ENCODE measurements at places on chromosomes 4 and X. TPM values are rescaled to one million over a fixed set of nuclear protein-coding genes. Genes with fewer than 3 reads are reported as not detected.

GRCh38 chrX:110108381-110108821, 105.5 kb downstream of the TMEM164 start:
- no peak for DNase-seq

DNA sequence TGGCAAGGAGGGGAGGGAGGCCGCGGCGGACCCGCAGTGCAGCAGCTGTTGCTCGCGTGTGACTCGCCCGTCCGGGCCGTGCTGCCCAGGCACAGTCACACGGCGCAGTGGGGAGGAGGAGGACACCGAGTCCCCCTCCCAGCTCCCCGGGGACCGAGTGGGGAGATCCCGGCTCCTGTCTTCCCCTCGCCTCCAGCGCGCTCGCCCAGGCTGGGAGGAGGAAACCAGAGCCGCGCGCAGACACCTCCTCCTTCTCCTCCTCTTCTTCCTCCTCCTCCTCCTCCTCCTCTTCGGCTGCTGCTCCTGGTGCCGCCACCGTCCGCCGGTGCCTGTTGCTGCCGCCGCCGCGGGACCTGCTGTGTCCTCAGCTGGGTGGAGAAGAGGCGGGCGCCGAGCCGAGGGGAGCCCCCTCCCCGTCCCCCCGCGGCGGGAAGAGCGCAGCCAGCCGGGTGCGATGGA, at the start of gene TBC1D1:
Gene TBC1D1 (plus strand): TSS at position 284 of the 459 bp plus-strand sequence. CDS start 11,012 bp downstream, outside the sequence.
- peak; percentile 31 for DNase-seq

GRCh38 chr4:48196758-48197504, 62.9 kb upstream of the TXK start:
- no peak for DNase-seq

DNA sequence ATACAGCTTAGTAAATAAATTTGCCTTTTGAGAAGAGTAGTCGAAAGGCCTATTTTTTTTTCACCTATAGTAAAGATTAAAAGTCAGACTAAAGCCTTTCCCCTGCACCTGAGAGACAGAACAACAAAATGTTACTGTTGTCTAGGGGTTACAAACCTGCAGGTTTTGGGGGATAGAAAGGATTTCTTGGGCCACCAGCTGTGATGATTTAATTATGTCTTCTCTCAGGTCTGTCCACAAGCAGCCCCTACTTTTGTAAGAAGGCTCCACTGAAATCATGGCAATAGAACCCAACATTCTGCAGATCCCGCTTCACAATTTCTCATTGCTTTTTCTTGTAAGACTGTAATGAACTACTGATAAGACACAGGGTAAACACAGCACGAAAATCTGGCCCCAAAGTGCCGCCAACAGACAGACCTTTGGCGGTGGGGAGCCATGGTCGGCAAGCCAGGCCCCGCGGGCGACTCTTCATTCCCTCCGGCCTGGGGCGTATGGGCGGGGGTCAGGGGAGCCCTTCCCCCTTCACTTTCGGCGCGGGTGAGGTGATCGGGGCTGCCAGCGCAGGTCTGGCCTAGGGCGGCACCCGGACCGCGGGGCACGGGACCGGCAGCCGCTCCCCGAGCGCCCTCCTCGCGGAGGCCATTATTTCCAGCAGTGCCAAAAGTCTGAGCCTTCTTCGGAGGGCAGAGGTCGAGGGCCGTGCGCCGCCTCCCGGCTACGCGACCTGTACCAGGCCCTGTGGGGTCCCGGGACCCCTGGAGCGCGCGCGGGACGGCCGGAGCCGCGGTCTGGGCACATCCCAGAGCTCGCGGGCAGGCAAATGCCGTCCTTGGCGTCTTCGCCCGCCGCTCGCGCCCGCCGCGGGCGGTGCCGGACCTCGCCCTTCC, 812 bp upstream of the KDM6A start:
- peak; percentile 59 for DNase-seq

DNA sequence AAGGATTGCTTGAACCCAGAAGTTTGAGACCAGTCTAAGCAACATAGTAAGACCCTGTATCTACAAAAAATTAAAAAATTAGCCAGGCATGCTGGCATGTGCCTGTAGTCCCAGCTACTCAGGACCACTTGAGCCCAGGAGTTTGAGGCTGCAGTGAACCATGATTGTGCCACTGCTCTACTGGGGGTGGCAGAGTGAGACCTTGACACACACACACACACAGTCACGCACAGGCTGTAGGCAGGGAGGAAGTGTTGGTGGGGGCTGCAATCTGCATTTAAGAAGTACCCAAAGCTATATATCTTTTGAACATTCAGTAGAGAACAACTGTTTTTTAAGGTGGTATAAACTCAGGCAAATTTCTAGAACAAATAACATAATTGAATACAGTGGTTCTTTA, 7.2 kb downstream of the SCRG1 start:
- DNase-seq: no peak

GRCh38 chr4:14254252-14254651, 626.7 kb upstream of the BOD1L1 start:
- DNase-seq: peak; percentile 68

- DNase-seq: no peak
Observed at GRCh38 chr4:168945291-168945690, 64.8 kb downstream of the CBR4 start.

- peak; percentile 53 for DNase-seq
Observed at GRCh38 chr4:3145234-3145924, 70.9 kb downstream of the HTT start.

GRCh38 chr4:174259580-174259979, 23.9 kb downstream of the FBXO8 start:
- no peak for DNase-seq

DNA sequence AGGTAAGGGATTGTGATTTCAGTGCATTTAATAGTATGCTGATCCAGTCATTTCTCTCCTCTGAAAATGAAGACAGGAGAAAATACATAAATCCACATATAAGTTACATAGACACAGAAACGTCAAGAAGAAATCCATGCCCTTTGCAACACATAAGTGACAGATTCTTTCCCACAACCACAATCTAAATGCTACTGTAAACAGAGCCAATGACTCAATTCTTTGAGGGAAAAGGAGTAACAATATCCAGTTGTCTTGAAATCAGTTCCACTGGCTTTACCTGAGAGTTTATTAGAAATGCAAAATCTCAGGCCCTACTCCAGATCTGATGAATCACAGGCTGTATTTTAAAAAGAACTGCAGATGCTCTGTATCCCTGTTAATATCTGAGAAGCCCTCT, 66.4 kb downstream of the ARAP2 start:
- DNase-seq: no peak

DNA sequence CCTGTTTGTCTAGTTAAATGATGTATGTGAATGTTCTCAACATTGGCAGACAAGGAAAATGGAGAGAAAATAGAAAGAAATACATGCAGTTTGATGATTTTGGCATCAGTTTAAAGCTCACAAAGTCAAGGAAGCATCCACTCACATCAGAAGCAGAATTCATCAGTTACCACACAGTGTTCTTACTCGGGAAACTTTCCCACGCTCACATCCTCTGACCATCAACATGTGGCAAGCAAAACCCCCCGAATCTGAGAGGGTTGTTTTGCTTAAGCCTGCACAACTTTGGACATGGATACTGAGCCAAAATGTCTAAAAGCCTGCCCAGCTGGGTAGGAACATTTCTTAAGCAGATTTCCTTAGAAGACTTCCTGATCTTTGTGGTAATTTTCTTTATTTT, 407.6 kb downstream of the ANKRD50 start:
- no peak for DNase-seq

- DNase-seq: no peak
Observed at GRCh38 chrX:40459571-40460158, 121.1 kb upstream of the ATP6AP2 start.

GRCh38 chrX:68703369-68703768, 55.9 kb downstream of the STARD8 start:
- no peak for DNase-seq

DNA sequence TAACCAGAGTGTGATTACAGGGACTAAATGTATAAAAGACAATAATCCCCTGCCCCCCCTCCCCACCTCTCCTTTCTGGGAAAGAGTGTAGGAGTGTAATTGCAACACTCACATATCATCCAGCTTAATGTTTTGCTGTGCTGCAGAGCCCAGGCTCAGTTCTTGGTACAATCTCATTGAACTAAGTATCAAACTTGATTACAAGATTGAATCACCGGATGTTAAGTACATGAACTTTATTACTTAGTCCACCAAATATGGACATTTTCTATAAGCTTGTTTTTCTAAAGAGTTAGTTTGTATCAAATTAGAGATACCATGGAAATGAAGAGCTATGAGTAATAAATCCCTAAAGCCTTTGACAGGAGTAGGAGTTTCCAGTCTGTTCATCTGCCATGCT, 559.1 kb downstream of the ZNF674 start:
- DNase-seq: peak; percentile 2

GRCh38 chr4:56123051-56123450, 174.3 kb downstream of the CEP135 start:
- no peak for DNase-seq

GRCh38 chr4:153643406-153644383, 40.4 kb upstream of the TLR2 start:
- DNase-seq: peak; percentile 59

DNA sequence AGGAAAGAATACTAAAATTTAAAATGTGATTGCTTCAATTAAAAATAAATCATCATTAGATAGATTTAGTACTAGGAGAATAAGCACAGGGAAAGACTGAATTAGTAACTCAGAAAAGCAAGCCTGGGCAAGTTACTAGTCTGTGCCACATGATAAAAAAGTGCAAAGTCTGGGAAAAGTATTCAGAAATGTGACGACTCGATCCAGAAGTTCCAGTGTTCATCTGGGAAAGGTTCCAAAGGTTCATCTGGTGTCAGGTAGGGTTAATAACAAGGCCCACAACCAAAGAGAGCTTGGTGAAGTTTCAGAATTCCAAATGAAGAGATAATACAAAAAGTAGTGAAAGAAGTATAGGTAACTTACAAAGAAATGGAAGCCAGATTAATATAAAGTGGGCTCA, 78.3 kb upstream of the ARSJ start:
- DNase-seq: no peak

DNA sequence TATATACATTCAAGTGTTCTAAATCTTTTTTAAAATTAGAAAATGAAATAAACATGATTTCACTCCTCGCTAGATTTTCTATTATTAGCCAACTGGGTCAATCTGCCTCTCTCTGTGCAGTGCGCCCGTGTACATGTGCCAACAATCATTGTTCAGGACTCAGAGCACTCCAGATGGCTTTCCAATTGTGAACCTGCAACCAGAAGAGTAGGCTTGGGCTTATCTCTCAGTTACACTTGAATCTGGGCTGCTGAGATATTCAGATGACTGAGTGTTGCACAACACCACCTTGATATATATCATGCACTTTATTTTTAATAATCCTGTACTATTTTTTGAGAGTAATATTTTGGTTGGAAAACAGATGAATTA, 184.0 kb upstream of the FSTL5 start:
- DNase-seq: no peak

- DNase-seq: peak; percentile 63
Observed at GRCh38 chr4:99390055-99390454, 37.5 kb upstream of the ADH1C start.

DNA sequence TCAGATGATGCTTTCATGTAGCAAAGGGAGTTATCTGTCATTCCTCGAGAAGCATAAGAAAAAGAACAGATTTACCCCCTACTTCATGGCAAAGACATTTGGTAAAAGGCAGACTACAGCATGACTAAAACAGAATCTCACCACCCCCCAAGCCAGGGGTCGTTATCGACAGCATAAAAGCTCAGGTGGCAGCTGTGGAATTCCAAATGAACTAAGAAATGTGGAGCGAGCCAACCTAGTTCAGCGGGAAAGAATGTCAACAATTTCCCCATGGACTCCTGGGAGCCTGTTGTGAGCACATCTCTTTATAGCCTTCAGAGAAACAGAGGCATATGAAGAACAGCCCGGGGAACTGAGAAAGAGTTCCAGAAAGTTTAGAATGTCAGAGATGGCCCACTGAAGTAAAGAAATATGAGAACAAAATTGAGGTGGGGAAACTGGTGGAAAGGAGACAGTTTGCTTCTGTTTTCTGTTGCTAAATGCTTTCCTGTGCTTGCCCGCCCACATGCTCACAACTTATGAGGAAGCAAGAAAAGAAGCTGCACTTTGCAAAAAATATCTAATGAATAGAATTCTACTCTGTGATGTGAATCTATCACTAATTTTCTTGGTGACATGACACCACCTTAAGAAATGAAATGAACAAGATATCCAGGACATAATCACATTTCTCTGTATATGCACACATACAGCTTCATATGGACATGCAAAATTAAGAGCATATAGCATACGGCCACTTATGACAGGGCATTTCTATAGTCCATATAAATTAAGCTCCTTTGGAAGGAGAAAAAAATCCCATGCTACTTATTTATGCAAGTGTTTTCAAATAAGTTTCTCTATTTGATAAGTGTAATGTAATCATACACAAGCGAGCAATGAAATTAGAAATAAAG, 135.3 kb upstream of the MID1 start:
- DNase-seq: peak; percentile 67

GRCh38 chr4:180840142-180840541, 1403.1 kb upstream of the TENM3 start:
- no peak for DNase-seq

DNA sequence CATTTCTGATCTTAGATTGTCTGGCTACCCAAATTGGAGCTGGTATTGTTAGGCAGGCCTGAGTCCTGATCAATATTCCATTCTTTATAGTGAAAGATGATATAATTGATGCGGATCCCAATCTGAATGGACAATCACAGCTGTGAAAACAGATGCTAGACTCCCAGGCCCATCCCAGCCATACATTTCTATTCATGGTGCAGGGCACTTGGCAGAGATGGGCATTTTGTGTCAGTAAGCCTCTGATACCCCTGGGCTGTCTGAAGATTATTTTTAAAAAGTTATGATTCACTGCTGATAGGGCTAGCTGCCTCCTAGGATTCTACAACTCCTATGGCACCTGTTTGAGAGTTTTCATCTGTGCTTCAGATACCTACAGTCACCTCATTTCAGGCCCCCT, 61.2 kb upstream of the TSPAN7 start:
- no peak for DNase-seq

- DNase-seq: no peak
Observed at GRCh38 chrX:22078117-22078516, 46.0 kb downstream of the PHEX start.

- no peak for DNase-seq
Observed at GRCh38 chrX:6729626-6730025, 194.7 kb upstream of the VCX3A start.

DNA sequence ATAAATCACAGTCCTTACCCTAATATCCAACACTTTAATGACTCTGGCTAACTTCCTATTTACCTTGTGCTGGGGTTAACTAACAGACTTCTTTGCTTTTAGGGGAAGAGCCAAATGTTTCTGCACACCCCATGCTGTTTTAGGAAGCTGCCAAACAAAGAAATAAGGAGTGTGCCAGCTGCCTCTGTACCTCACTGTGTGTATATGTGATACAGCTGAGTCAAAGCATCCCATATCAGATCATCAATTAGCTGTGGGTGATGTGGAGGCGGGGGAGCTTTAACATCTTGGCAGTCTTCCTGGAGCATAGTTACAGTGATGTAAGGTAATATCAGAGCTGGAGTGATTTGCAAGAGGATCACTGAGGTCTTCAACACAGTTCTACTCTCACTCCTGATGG, 95.4 kb downstream of the COL25A1 start:
- DNase-seq: peak; percentile 72

Gene USP17L20
- not detected for polyA plus RNA-seq

Gene NAAA
- polyA plus RNA-seq: 34.3 TPM

Gene GBA3
- not detected for polyA plus RNA-seq

Gene ZNF81
- 2.5 TPM for polyA plus RNA-seq

Gene HMGN5
- polyA plus RNA-seq: 3.7 TPM

Gene LRCH2
- polyA plus RNA-seq: 1.0 TPM

Gene CFAP47
- polyA plus RNA-seq: not detected

Gene BEND2
- polyA plus RNA-seq: not detected

Gene CXCL1
- 13.9 TPM for polyA plus RNA-seq

Gene PDGFRA
- polyA plus RNA-seq: 109 TPM

Gene SPANXB1
- not detected for polyA plus RNA-seq

Gene PACRGL
- polyA plus RNA-seq: 10.8 TPM

Gene TMA16
- polyA plus RNA-seq: 26.0 TPM

Gene CXorf66
- polyA plus RNA-seq: not detected
